ENCODE measurements at places on chromosomes 2 and 18. TPM values are rescaled to one million over a fixed set of nuclear protein-coding genes. Genes with fewer than 3 reads are reported as not detected.

The ADD2 gene
- total RNA-seq, result 31.5 TPM

The PID1 gene
- not detected for total RNA-seq

The IL18R1 gene
- 23.4 TPM for total RNA-seq

The NRP2 gene
- total RNA-seq, result 1.5 TPM

The IL1F10 gene
- not detected for total RNA-seq

The SLC16A14 gene
- 1.2 TPM for total RNA-seq

The NDUFS1 gene
- 90.4 TPM for total RNA-seq

The AKAIN1 gene
- not detected for total RNA-seq

The SP110 gene
- total RNA-seq, result 96.2 TPM

The SKOR2 gene
- total RNA-seq, result 0.14 TPM

GRCh38 chr2:148752977-148753376 lies 108.4 kb downstream of the EPC2 start:
- no peak for DNase-seq

GRCh38 chr2:29106980-29107388 lies 8.2 kb upstream of the CLIP4 start:
- no peak for DNase-seq

DNA sequence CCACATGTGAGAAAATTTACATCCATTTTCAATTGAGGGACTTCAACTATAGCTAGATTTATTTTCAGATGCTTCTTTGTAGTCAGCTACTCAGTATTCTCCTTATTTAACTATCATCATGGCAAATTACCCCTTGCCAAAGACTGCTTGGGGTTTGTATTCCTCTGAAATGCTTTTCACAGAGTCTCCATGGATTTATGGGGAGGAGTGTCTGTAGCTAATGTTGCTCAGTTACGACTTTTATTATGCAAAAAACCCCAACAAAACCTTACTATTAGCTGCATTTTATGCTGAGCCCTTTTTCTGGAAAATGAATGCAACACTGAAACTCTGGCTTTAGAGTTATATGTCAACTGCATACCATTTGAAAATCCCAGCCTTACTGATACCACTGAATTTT lies 78.6 kb downstream of the RFTN2 start:
- no peak for DNase-seq

DNA sequence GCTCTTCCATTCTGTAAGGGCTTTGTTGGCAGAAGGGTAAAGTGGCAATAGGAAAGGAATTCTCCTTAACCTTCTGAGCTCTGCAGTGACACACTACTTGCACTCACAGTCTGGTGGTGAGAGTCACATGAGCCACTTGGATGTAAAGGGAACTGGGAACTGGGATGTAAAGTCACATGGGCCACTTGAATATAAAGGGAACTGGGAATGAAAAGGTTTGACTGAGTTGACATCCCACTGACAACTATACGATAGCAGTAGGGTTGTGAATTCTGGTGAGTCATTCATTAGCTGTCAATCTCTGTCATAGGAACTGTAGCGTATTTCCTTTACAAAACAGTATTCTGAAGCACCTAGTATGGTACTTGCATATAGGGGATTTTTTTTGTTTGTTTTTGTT lies 5.5 kb downstream of the RPE start:
- no peak for DNase-seq

DNA sequence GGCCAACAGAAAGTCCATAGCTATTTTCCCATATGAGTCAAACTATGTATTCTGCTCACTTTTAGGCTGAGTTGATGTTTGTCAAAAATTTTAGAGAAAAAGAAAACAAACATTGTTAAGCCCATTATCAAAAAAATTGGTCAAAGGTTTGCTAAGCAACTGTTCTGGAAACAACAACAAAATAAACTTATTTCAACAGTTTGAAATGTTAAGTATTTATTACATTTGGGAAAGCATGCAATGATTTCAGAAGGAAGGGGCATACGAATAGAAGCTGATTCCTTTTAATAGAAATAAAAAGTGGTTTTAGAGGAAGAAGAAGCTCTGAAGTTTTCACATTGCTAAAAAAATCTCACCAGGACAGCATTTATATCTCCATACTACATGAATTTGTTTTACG lies 1837.5 kb upstream of the CELF4 start:
- no peak for DNase-seq

DNA sequence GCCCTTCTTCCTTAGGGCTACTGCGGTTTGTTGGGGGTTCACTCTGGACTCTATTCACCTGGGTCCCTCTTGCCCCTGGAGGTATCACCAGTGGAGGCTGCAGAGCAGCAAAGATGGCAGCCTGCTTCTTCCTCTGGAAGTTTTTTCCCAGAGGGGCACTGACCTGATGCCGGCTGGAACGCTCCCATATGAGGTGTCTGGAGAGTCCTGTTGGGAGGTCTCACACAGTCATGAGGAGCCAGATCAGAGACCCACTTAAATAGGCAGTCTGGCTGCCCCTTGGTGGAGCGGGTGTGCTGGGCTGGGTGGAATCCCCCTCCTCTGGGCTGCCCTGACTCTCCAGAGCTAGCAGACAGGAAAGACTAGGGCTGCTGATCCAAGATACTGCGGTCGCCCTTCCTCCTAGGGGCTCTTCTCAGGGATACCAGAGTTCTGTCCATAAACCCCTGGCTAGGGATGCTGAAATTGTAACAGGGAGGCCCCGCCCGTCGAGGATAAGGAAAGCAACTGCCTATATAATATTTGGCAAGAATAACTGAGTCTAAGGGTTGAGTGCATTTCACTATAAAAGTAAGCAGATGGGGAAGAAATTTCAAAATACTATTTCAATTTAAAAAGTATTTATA lies 140.7 kb downstream of the NOL4 start:
- no peak for DNase-seq

- DNase-seq, result no peak
These were observed 551.7 kb downstream of the ARHGAP15 start for GRCh38 chr2:143680885-143681405.

GRCh38 chr18:45939236-45939635 lies 27.9 kb downstream of the EPG5 start:
- no peak for DNase-seq

GRCh38 chr18:13543811-13544732 lies 182.3 kb downstream of the FAM210A start:
- no peak for DNase-seq

GRCh38 chr18:3610188-3610708 lies 160.3 kb downstream of the TGIF1 start:
- DNase-seq, result no peak

DNA sequence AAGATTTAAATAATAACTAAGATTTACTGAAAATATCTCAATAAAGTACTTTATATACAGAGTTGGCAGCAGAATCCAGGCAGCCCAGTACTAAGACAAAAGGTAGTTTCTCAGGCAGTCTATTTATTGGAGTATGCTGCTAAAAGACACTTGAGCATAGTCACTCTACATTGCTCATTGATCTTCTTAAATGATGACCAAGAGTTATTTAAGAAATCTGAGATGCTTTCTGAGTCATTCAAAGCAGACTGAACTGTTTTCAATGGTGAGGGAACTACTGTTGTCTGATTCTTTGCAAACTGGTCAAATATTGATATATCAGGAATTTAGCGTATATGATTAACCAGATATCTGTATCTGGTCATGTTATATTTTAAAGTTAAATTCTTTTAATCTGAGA lies 133.6 kb downstream of the PHLPP1 start:
- no peak for DNase-seq

- no peak for DNase-seq
These were observed 242.8 kb downstream of the GBX2 start for GRCh38 chr2:235925250-235925919.
